ENCODE measurements at places on chromosomes 6 and 20.

- no peak for DNase-seq
Observed at GRCh38 chr6:100160930-100161329, 166.9 kb upstream of the MCHR2 start.

DNA sequence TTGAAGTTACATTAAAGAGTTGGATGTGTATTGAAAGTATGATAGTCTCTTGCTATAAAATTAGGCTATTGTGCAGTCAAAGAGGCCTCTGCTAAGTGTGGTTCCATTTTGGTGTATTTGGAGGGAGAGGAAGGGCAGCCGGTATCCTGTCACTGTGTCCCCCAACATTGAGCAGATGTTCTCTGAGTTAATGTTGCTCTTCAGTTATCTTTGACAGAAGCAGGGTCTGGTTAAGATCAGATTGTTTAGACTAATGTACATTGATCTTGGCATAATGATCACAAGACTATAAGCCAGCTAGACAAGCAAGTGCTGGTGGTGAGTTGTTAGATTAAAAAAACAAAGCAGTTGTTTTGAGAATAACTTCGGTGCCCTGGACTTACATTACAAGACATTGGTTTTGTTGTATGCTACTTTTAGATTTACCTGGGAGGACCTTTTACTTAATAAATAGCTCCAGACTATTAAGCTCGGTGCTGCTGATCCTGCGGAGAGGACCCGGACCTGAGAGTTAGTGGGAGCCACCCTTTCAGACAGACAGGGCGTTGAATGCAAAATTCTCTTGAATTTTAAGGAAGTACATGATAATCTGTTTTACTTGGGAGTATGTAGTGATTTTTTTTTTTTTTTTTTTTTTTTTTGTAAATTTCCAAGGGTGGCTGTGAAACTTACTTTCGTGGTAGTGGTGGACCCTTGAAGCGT, 97.8 kb downstream of the JARID2 start:
- no peak for DNase-seq

- no peak for DNase-seq
Observed at GRCh38 chr6:136548582-136549299, 1.5 kb downstream of the MAP7 start.

DNA sequence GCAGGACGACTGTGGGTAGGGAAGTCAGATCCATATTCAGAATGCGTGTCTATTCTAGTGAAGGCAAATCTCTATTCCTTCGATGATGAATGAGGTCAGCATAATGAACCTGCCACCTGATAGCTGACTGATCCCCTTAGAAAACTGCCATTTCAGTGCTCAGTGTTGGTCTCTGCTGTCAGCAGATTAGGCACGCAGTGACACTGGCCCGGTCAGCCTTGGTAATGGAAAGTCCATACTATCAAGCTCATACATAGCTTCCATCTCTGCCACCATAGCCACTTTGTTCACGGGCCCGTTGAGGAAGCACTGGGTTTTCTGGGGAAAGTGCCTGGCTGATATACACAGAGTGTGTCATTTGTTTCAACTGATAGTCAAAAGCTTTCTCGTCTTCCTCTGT, 54.0 kb downstream of the C6orf52 start:
- no peak for DNase-seq

DNA sequence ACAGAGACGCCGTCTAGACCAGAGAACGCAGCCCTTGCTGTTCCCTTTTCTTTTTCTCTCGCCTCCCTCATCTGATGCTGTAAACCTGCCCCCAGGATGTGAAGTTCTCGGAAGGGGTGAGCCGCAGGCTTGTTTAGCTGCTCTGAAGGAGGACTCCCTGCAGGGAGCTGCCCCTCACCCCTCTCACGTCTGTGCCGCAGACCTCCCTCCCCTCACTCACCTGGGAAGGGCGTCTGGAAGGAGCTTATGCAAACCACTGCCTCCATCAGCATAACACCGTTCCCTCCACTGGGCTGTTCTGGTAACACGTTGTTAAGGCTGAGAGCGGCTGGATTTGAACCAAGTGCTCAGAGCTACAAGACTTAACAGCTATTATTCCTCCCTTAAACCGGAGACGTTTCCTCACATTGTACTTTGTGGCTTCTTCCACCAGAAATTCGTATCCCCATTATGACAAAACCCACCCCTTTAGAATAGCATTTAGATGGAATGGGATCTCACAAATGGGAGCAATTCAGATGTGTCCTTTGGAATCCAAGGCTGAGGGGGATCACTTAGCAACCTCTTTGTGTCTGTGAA, 99.8 kb downstream of the SMOC2 start:
- DNase-seq, result no peak

DNA sequence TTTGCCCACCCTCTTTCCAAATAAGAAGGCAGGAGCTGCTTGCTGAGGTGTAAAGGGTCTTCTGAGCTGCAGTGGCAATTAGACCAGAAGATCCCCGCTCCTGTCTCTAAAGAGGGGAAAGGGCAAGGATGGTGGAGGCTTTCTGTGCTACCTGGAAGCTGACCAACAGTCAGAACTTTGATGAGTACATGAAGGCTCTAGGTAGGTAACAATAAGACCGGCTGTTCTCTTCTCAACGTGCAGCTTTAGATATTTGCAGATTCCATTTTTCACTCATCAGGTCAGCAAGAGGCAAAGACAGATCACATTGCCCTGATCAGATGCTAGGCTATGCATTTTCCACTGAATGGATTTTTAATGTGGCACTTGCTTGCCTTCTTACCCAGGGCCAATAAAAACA, at the start of gene FABP7:
Gene FABP7 (plus strand): TSS at position 50 of the 400 bp plus-strand sequence. CDS start 79 bp downstream, at position 129.
- DNase-seq, result no peak

- DNase-seq, result no peak
Observed at GRCh38 chr6:141210901-141211300, 921.8 kb upstream of the GJE1 start.

- peak; percentile 87 for DNase-seq
Observed at GRCh38 chr6:87907521-87907920, 140.1 kb upstream of the SPACA1 start.

DNA sequence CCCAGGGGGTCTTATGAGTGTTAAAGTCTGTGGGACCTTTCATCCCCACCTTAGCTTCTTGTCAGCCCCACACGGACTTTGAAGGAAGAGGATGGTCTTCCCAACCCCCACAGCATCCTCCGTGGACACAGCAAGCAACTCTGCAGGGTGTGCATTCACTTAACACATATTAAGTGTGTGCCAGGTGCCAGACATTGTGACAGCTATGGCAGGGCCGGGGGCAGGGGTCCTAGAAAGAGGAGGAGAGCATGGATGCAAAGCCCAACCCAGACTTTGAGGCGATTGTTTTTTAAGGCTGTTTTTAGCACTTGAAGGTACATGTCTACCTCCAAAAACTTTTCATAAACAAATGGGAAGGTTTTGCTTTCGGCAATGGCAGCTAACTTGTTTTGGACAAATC, 121.6 kb upstream of the KCNG1 start:
- no peak for DNase-seq

Data from AG10803 (cell line).